ENCODE measurements at places on chromosomes 2 and 18.

DNA sequence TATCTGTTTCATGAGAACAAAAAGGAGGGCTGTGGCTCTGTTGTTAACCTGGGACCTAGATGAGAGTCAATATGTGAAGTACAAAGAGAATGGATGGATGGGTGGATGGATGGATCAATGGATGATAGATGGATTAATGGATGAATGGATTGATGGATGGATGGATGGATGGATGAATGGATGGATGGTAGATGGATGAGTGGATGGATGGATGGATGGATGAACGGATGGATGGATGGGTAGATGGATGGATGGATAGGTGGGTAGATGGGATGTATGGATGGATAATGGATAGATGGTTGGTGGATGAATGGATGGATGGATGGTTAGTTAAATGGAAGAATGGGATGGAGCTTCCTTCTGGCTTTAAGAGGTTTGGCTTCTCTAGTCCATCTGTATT, 396.7 kb downstream of the ALK start:
- DNase-seq = no peak

- DNase-seq = no peak
These were observed 46.6 kb downstream of the TAF1B start for GRCh38 chr2:9889812-9890261.

DNA sequence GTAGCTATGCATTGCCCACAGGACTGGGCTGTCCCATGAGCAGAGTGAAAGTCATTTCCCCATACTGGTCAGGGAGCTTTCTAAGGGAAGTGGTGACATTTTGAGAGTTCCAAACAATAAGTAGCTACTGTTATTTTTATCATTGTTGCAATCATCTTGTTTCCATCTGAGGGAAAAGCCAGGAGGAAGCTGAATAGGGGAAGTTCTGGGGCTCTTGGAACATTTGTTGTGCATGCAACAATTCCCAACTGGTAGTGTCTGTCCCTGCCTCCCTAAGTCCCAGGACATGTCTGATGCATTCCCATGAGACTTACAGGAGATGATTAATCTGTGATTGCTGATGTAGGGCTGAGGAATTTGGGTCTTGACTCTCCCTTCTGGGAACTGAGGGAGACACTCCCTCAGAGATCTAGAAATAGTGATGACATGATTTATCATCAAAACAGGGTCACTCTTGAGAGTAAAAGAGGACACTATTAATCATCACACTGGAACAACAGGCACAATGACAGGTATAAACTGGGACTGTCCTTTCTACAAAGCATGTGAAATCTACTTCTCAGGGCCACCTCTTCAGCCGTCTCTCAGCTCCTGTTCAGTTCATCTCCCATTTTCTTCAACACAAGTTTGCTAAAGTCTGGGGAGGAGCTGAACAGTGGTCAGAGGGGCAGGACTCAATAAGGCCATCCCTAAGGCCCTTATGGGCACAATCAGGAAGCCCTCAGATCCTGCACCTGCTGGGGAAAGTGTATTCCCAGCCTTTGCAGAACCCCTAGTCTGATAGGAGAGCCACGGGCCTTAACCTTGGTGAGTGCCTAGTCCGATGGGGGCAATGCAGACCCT, 28.0 kb upstream of the MARCO start:
- DNase-seq = no peak

GRCh38 chr2:239361311-239361642, 39.5 kb downstream of the HDAC4 start:
- DNase-seq = no peak

- DNase-seq = no peak
These were observed 153.8 kb downstream of the PIEZO2 start for GRCh38 chr18:10995550-10995949.

GRCh38 chr18:6881034-6881820, 151.7 kb downstream of the ARHGAP28 start:
- DNase-seq = no peak

DNA sequence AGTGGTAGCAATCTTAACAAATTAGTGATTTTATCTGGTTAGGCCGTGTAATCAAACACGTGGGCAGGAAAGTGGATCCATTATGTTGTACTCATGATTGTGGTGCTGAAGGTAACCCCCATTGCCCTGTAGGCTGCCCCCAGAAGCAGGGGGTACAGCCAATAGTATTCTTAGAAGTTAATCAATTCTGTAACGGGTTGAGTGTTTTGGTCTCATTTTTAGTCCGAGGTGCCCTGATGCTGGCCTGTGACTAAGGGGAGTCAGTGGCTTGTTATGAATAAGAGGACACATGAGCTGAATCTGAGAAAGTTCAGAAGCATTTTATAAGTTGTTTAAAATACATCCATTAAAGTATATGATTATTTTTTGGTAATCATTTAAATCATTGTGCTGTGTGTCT, 8.6 kb downstream of the EPAS1 start:
- DNase-seq = no peak

- no peak for DNase-seq
These were observed 263.1 kb downstream of the CDH20 start for GRCh38 chr18:61596296-61596695.

GRCh38 chr2:112881217-112881985, 29.6 kb upstream of the IL37 start:
- no peak for DNase-seq

- DNase-seq = no peak
These were observed 6.2 kb downstream of the TTL start for GRCh38 chr2:112488201-112488600.

DNA sequence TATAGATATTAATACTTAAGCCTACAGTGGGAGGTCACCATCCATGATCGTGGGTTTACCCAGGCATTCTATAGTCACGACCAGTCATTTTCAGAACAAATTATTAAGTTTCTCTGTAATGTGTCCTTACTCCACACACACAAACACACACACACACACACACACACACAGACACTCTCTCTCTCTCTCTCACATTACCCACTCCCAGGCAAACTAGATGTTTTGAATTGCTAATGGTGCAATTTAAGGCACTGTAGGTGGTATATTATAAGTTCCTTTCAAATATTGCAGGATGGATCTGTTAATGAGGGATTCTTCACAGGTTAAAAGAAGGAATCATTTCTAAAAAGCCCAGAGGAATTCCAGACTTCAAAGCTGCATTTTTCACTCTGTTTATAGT, 657.8 kb downstream of the MBD2 start:
- DNase-seq = no peak

DNA sequence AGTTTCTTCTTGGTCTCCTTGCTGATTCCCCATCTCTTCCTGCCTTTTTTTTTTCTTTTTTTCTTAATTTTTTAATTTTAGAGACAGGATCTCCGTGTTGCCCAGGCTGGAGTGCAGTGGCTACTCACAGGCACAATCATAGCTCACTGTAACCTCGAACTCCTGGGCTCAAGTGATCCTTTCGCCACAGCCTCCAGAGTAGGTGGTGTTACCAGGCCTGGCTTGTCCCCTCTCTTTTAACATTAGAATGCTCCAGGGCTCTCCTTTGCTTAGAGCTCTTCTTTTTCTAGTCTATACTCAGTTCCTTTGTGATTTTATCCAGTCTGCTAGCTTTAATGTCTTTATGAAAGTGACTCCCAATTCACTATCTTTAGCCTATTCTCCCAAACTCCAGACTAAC, 89.2 kb downstream of the ARHGEF33 start:
- no peak for DNase-seq

DNA sequence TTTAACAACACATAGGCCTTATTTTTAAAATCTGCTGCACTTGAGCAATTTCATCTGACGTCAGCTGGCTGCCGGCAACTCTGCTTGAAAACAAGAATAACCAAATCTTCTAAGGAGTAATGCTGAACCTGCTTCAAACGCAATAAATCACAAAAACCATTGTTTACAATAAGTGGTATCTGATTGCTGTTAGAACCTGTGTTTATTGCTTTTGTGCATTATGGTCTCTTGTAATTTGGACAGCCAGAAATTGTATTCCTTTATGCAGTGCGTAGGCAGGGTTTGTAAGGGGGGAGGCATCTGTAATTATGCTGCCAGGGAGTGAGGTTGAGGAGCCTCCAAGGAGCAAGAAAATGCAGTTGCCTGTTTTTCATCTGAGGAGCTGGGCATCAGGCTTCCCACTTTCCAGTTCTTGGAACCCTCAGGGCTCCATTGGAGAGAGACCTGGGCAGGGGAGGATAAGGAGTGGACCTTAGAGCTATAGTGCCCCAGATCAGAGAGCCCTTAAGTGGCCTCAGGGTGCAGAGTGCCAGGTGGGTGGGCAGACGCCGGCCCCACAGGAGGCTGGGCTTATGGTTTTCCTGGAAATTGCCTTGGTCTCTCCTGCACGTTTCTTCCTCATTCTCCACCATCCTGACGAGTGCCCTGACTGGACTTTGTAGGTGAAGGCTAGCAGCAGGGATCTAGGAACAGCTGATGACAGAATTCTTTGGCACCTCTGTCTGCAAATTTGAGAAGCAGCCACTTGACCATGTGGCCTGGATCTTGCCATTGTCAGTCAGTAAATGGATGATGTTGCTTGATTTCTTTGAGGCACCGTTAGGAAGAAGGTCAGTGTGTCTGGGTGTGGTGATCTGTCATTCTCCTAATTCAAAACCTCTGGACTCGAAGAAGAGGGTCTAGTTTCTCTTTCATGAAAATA, 129.2 kb downstream of the KLHL29 start:
- no peak for DNase-seq

- DNase-seq = no peak
These were observed 132.7 kb upstream of the ARL4C start for GRCh38 chr2:234629596-234629995.

- no peak for DNase-seq
These were observed 27.3 kb downstream of the SPRED2 start for GRCh38 chr2:65404988-65405697.

DNA sequence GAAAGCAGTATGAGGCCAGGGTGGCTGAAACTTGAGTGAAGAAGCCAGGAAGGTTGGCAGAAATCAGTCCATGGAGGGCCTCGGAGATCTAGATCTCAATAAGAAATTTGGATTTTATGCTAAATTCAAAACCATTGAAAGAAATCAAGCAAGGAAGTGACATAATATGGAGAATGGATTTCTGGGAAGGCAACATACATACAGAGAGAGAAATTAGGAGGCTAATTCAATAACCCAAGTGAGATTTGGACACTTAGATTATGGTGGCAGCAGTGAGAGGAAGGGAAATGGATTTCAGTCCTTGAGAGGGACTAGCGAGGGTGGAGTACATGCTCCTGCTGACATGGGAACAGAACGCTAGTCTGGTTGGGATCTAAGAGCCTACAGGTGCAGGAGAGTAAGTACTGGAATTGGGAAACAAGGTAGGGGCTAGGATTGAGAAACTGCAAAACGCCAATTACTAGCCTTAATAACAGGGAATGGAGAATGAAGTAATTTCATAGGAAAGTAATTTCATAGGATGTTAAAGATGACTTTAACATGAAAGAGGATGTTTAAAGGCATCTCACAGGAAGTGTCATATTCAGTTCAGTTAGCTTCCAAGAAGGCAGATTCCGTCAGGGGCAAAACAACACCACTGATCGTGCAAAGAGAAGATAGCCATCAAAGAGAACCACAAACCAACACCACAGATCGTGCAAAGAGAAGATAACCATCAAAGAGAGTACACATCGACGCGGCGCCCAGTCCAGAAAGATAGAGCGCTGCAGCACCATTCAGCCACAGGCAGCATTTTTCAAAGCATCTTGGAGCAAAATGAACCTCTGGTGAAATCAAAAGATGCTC, 27.2 kb downstream of the CDKL4 start:
- no peak for DNase-seq

DNA sequence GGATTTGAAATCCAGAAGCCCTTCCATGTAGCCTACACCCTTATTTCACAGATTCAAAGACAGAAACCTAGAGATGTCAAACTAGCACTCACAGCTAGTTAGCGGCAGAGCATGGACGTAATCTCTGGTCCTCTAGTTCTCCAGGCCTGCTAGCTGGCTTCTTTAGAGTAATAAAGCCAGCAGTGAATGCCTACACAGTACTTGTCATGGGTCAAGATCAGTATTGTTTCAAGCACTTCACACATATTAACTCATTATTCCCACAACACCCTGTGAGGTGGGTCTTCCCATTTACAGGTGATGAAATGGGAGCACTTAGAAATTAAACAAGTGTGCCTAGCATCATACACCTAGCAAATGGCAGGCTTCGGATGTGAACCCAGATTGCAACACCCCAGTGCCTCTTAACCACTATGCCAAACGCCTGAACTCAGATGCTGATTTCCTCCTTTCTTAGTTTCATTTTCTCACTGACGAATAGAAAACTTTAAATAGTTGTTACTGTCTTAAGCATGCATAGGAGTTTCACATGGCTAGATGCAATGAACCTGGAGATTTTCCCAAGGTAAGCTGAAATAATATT, 14.5 kb upstream of the ZBTB14 start:
- DNase-seq = no peak

DNA sequence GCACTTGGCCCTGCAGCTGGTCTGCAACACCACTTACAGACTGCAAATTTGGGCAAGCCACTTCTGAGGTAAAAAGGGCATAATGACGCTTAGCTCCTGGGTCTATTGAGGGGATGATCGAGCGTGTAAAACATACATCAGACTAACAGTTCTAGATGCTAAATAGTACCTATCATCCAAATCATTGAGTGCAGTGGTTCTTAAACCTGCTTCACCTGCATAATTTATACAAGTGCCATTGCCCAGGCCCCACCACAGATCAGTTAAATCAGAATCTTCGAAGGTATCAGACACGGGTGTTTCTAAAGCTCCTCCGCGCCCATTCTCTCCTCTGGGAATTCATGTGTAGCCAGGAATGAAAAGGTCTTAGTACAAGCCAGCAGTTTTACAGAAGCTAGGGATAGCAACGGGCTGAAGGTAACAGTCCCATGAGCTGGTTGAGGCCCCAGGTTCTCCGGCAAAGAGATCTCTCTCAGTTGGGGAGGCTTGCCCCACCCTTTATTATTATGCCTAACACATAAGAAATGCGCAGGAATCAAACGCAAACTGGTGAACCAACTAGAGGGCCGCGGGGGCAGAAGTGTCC, 737 bp upstream of the RNF181 start:
- no peak for DNase-seq

DNA sequence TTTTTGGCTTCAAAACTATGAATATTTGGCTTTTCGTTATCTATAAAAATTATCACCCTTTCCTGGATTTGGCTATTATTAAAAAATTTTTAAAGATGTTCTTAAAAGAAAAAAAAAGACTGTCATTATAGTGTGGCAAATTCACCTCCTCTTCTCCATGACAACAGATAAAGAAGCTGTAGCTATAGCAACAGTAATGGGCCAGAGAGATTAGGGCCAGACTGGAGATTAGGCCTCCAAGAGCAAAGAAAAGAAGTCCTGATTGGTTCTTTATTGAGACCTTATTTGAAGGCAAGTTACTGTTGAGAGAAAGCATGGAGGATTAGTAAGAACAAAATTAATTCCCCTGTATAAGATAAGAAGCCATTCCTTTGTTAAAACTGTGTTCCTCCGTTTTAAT, 812.5 kb downstream of the DCC start:
- DNase-seq = no peak

DNA sequence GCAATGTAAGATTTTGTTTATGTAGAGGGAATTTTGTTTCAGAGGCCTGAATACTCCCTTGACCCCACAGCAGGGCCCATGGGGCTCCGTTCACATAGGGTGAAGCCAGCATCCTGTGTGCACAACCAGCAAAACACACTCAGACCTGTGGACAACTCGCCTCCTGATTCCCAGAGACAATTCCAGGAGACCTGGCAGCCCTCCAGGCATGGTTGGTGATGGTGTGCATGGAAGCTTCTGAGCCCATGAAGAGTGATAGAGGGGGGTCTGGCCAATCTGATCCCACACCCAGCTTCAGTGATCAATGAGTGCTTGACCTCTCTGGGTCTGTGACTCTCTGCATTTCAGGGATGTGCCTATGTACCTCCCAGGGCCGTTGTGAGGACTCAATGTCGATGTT, 91.0 kb upstream of the RAB6C start:
- no peak for DNase-seq

All from NCI-H2029 (cell line).